ENCODE measurements at places on chromosomes 5 and 9. TPM values are rescaled to one million over a fixed set of nuclear protein-coding genes. Genes with fewer than 3 reads are reported as not detected.

The FST gene
- total RNA-seq, result 3.0 TPM

The APC gene
- total RNA-seq, result 423 TPM

The DND1 gene
- 0.31 TPM for total RNA-seq

The ADAMTS12 gene
- total RNA-seq, result 1.2 TPM

The RORB gene
- 52.4 TPM for total RNA-seq
